Posterior vena cava (tissue), 2 donors: ENCODE measurements at places on chromosomes 11 and 22. TPM values are rescaled to one million over a fixed set of nuclear protein-coding genes. Genes with fewer than 3 reads are reported as not detected.

Gene ADM2
- 0.14 TPM for total RNA-seq

Gene PLET1
- total RNA-seq: not detected

Gene NLRP10
- total RNA-seq: not detected

DNA sequence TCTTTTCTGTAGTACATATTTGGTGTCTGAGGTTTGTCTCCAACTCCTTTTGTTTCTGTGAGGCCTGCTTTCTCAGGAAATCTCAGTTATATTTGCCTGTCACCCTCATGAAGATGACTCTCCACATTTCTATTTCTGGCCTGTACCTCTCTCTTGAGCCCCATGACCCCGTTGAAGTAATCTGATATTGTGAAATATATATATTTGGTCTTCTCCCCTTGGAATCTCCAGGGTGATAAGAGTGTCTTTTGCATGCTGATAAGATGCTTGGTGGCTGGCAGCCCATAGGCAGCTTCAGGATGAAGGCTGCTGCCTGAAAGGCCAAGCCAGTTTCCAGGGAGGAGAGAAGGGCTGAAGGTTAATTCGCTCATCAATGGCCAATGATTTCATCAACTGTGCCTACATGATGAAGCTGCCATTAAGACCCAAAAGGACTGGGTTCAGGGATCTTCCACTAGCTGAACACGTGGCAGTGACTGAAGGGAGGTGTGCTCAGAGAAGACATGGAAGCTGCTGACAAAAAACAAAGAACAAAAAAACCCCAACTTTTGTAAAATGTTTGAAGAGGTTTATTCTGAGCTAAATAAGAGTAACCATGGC, 67.4 kb downstream of the MICAL2 start:
- DNase-seq: no peak

Gene KLHL35
- 0.79 TPM for total RNA-seq

- DNase-seq: no peak
Observed at GRCh38 chr22:44738347-44738715, 14.0 kb upstream of the ARHGAP8 start.
